Testis (tissue), 5 donors: ENCODE measurements at places on chromosomes 16 and 17. TPM values are rescaled to one million over a fixed set of nuclear protein-coding genes. Genes with fewer than 3 reads are reported as not detected.

DNA sequence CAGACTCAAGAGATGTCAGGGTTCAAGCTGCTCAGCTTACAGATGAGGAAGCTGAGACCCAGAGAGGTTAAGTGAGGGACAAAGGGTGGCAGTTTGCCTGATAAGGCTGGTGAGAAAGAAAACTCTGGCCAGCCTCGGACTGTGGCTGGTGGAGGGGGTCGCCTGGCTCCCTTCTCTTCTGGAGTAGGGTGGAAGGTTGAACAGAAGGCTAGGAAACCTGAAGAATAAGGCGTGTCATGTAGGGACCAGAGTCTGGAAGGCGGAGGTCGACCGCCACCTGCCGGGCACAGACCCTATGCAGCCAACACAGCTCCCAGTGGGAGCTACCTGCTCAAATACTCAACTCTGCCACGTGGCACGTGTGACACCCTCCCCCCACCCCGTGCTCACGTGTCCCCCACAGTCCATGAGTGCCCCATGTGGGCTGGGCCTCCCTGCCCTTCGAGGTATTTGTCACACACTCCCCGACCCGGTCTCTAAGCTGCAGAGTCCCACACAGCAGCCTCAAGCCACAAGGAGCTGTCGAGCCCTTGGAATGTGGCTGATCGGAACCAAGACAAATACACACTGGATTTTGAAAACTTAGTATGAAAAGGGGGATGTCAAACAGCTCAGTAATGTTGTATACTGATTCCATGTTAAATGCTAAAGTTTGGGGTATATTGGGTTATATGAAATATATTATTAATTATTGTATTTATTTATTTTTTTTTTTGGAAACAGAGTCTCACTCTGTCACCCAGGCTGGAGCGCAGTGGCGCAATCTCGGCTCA lies 11.8 kb downstream of the HID1 start:
- no peak for DNase-seq

DNA sequence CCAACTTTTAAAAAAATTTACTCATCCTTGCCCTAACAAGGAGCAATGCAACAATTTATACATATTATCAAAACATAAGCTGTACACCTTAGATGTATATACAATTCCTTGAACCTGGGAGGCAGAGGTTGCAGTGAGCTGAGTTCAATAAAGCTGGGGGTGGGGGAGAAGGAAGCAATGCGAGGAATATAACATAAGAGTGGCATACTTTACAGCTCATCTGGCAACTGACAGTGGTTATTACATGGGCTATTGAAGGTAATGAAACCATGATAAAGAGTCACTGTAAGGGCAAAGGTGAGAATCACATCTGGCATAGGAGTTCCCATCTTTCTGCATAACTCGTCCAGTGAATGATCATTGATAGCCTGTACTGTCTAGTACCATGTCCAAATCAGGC lies 43.7 kb downstream of the CA4 start:
- no peak for DNase-seq

Gene KRTAP9-8
- not detected for total RNA-seq

Gene CNTROB
- 79.2 TPM for total RNA-seq

GRCh38 chr17:34236281-34236892 lies 18.7 kb upstream of the CCL2 start:
- DNase-seq = no peak

- DNase-seq = no peak
These were observed 51.4 kb upstream of the TMEM132E start for GRCh38 chr17:34527908-34528470.

DNA sequence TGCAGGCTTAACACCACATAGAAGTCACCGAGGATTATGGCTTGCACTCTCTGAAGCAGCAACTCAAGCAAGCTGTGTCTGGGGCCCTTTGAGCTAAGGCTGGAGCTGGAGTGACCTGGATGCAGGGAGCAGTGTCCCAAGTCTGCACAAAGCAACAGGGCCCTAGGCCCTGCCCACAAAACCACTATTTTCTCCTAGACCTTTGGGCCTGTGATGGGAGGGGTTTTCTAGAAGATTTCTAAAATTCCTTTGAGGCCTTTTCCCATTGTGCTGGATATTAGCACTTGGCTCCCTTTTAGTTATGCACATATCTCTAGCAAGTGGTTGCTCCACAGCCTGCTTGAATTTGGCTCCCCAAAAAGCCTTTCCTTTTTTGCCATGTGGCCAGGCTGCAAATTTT lies 44.5 kb downstream of the KCNJ16 start:
- DNase-seq = no peak

Gene GSDMA
- 0.37 TPM for total RNA-seq

- DNase-seq = no peak
These were observed 24.2 kb downstream of the TOM1L2 start for GRCh38 chr17:17947966-17948365.
